ENCODE measurements at places on chromosomes 6 and 20.

- DNase-seq: no peak
These were observed 113.2 kb downstream of the CEBPB start for GRCh38 chr20:50303573-50304500.

DNA sequence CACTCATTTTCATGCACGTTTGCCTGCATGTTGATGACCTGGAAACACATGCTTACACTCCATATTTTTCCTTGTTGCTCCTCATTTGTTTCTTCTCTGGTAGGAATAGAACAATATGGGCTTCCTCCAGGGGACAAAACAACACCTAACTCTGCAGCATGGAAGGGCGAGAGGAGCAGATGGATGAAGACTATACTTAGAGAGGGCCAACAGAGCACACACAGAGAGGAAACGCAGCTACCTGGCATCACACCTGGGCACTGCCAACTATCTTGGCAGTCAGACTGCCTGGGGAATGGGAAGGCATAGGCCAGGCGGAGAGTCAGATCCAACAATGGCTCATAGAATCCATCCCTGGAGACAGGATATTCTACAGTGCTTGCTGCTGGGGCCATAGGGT lies 290.9 kb downstream of the CD83 start:
- DNase-seq: no peak

- DNase-seq: no peak
These were observed 539.4 kb upstream of the BTBD3 start for GRCh38 chr20:11378252-11378651.

- DNase-seq: no peak
These were observed 543.4 kb downstream of the CD83 start for GRCh38 chr6:14660806-14661579.

DNA sequence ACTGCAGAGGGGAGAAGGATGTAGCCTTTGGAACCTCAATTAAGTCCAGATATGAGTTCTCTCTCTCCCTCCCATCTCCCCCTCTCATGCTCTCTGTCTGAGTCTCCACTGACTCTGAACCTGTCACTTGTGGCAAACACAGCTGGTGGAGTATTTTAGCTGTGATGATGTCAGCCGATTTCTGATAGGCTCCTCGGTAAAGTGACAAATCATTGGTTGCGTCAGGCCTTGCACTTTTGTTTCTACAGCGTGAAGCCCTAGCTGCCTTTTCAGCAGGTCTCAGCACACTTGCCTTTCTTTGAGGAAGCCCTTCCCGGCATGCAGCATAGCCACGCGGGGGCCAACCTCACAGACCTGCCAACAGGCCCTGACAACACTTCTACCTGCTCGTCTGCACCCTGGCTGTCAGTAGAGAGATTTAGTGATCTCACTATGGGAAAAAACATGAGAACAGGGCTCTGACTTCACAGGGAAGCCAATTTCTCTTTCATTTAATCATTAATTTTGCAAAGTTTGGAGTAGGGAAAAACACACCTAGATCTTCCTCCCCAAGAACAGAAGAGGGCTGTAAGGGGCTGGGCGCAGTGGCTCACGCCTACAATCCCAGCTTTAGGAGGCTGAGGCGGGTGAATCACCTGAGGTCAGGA lies 84.4 kb downstream of the GMPR start:
- no peak for DNase-seq

DNA sequence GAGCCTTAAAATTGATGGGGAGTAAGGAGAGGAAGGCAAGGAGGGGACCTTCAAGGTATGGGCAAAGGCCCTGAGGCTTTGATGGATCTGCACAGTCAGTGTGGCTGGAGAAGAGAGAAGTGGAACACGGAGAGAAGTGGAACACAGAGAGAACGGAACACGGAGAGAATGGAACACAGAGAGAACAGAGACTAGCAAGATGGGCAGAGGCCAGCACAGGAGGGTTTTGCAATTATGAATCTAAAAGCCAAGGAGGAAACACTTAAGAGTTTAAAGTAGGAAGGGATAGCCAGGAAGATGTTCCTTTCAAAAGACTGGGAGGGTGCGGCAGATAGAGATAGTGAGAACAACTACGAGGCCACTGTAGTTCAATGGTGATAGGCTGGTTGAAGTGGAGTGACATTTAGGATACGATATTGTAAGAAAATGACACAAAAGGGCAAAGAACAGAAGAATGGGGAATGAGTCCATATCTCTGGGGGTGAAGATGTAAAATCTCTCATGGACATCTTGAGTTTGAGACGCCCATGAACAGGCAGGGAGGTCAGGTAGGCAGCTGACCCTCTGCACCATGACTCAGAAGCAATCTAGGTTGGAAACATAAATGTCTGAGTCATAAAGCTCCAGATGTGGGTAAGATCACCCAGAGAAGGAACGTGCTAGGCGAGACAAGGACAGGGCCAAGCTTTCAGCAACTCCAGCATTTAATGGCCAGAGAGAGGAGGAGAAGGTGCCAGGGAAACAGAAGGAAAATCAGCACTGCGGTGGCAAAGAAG lies 25.4 kb downstream of the ZMYND8 start:
- no peak for DNase-seq

DNA sequence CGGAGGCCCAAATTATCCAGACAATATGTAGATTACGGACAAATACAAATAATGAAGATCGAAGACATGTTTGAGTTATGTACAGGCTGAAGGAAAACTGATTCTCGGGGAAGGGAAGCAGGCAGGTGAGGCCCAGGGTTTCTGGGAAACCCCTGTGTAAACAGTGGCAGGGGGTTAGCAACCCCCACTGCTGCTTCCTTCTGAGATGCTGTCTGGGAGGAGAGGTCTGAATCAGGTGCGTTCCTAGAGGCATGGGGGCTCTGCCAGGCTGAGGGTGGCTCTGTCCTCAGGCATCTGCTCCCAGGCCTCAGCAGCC lies 7.2 kb upstream of the MDGA1 start:
- DNase-seq: no peak

- peak; percentile 70 for DNase-seq
These were observed 3.0 kb downstream of the BAK1 start for GRCh38 chr6:33577106-33577535.

- DNase-seq: no peak
These were observed 754.7 kb downstream of the DHX35 start for GRCh38 chr20:39716796-39717341.

GRCh38 chr6:44575644-44576043 lies 188.1 kb downstream of the CDC5L start:
- DNase-seq: no peak

GRCh38 chr20:58102744-58103516 lies 125.5 kb downstream of the ANKRD60 start:
- DNase-seq: no peak

DNA sequence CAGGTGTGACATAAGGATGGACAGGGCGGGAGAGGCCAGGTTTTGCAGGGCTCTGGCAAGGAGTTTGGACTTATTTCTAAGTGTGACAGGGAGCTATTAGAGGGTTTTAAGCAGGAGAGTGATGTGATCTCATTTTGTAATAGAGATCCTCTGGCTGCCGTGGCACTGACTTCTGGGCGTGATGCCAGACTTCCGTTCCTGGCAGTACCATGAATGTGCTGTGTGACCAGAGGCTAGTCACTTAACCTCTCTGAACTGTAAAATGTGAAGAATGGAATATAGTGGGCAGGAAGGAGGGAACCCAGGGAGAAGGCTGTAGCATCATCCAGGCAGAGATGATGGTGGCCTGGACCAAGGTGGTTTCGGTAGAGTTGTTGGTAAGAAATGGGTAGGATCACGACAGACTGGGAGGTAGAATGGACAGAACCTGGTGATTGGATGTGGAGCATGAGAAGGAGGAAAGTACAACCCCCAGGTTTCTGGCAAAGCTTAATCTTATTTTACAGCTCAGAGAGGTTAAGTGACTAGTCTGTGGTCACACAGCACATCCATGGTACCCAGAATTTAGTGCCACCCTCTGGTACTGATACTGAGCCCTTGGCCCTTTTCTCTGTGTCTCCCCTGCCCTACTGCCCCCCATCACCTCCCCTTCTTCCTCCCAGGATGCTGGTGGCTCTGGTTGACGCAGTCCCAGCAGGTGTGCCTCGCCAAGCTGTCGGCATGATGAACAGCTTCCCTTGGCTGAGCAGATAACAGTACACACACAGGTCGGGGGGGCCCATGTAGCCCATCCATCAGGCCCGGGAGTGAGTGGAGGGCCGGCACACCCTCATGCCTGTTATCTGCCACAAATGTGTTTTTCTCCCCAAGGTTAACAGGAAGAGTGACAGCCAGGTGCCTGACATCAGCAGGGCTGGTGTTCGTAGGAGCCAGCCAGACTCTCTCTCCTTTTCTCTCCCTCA lies 52.9 kb upstream of the CTNNBL1 start:
- DNase-seq: peak; percentile 6

DNA sequence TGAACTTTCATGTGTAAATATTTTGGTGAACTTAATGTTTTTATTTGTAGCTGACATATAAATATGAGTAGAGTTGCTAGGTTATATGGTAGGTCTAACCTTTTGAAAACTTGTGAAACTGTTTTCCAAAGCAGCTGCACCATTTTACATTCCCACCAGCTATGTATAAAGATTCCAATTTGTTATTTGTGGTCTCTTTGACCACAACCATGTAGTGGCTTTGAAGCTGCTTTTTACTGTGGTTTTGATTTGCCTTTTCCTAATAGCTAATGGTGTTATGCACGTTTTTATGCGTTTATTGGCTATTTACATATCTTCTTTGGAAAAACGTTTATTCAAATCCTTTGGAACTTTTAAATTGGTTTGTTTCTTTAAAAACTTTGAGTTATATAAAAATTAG lies 10.3 kb downstream of the CST3 start:
- no peak for DNase-seq

GRCh38 chr20:15643713-15644112 lies 929.5 kb downstream of the KIF16B start:
- DNase-seq: no peak

DNA sequence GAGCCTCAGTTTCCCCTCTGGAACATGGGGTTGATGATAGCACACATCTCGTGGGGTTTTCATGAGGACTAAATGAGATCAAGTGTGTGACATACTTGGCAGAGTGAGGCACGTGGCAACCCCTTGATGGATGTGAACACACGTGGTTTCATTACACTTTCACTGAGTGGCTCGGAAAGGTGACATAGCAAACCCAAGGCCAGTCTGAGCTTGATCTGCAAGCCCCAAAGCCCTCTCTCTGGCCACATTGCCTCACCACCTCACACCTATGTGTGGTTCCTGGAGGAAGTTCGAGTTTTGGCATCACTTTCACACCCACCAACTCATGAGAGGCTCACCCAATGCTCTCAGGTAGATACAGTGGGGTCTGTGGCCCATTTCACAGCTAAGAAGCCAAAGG lies 60.0 kb downstream of the CPNE5 start:
- DNase-seq: no peak

DNA sequence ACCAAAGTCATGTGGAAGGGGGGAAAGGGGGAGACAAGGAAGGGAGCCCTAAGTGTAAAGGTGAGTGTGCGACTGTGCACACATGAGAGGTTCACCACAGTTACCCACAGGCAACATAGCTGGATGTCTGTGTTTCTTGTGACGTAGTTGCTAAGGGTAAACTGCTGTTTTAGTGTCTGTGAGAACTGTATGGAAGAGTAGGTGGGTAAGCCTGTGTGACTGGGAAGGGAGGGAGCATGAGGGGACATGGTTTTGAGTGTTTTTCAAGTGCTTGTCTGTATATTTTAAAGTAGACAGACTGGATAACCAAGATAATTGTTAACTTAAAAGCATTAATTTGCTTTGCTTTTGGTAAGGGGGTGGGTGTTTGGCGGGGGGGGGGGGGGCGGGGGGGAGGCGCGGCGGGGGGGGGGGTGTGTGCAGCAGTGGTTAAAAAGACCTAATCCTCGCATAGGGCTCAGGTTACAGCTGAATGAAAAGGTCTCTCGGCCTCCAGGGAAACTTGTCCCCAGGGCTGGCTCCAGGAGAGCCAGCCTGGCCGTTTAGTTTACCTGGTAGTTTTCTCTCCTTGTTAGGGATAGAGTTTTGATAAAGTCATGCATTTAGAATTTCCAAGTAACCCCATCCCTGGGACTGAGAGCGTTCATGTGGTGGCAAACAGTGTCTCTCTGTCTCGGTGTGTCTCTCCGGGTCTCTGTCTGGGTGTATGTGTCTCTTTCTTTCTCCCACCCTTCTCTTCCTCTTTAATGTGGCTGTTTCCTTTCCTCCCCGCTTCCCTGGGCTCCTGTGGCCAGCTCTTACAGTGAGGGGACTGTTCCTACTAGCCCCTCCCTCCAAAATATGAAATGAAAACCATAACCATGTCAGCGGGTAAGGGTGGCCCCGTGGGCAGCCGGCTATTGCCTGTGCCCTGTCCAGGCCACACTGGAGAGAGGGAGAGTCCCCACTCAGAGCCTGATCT lies 3.4 kb downstream of the SCUBE3 start:
- no peak for DNase-seq

GRCh38 chr6:35980991-35981645 lies 43.3 kb downstream of the SLC26A8 start:
- no peak for DNase-seq

- DNase-seq: no peak
These were observed 61.5 kb downstream of the EDN1 start for GRCh38 chr6:12351672-12352071.

GRCh38 chr6:137910843-137911456 lies 43.9 kb downstream of the TNFAIP3 start:
- DNase-seq: no peak

DNA sequence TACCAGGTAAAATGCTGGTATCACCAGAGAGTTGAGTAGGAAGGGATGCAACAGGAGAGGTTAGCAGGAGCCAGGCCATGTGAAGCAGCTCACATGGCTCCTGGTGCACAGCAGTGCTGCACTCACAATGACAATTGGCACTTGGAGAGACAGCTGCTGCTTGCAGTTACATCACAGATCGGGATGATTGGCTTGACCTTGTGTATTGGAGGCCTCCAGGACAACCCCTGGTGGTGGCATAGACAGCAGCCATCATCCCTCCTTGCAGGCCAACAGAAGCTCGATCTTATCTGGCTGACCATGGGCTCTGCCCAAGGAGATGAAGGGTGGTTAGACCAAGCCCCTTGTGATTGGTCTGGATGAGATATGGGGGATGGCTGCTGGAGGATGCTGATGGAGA lies 73.0 kb downstream of the EYA2 start:
- no peak for DNase-seq

- DNase-seq: no peak
These were observed 77.0 kb downstream of the CDH4 start for GRCh38 chr20:61328911-61329558.

- DNase-seq: no peak
These were observed 79.7 kb upstream of the FYN start for GRCh38 chr6:111952821-111953540.

DNA sequence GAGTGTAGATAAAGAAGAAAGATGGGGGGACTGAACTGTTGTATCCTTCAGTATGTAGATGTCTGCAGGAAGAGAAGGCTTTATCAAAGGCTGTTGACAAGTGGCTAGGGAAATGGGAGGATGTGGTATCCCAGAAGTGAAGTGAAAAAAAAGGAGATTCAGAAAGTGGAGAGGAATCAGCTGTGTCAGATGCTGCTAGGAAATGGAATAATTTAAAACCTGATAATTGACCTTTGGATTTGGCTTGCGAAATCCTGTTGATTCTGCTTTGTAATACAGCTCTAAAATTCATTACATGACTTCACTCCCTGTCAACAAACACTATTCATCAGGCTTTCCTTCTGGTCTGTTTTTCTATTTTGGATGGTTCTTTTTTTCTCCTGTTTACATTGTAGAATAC lies 41.7 kb downstream of the PHF3 start:
- DNase-seq: no peak
